ENCODE measurements at places on chromosomes 11 and 22.

- no peak for DNase-seq
Measured at GRCh38 chr11:57288771-57289579, 35.8 kb downstream of the TNKS1BP1 start.

DNA sequence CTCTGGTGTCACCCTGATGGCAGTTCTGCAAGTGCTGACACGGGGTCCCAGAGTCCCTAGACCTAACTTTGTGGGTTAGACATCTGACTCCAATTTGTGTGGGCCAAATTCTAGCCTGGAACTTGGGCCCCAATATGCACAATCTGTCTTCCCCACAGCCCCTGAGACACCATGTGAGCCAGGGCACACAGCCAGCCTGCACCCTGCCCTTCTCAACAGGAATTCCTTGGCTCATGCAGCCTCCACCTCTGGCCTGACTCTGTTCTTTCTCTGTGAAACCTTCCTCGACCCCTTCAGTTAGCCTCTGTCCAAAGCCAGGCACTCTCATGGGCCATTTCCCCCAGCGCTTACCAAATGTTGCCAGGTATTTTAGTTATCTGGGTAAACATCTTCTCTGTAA, 59.1 kb upstream of the POU2AF1 start:
- DNase-seq, result no peak

DNA sequence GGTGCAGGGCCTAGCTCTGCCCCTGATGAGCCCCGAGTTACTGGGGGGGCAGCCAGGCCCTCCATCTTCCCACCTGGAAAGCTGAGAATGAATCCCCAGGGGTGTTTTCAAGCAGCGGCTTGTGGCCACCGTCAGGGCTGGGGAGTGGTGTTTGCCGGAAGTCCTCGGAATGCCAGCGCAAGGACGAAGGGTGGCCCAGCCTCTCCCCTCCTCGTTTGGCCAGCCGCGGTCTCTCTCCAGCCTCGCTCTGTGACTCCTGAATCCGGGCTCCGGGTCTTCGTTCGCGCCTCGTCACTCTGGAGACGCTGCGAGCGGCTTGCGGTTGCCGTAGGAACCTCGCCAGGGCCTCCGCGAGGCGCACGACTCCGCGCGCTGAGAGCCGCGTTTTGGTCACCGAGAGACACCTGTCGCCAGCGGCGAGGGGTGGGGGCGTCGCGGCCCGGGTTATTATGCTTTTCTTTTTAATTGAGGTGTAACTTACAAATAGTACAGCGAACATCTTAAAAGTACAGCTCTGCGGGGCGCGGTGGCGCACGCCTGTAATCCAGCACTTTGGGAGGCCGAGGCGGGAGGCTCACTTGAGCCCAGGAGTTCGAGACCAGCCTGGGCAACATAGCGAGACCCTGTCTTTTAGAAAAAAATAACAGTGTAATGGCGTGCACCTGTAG, 6.3 kb upstream of the KDELR3 start:
- peak; percentile 88 for DNase-seq

- DNase-seq, result no peak
Measured at GRCh38 chr11:126115127-126115495, 52.4 kb upstream of the CDON start.

- no peak for DNase-seq
Measured at GRCh38 chr11:32885556-32885955, 7.1 kb upstream of the QSER1 start.

DNA sequence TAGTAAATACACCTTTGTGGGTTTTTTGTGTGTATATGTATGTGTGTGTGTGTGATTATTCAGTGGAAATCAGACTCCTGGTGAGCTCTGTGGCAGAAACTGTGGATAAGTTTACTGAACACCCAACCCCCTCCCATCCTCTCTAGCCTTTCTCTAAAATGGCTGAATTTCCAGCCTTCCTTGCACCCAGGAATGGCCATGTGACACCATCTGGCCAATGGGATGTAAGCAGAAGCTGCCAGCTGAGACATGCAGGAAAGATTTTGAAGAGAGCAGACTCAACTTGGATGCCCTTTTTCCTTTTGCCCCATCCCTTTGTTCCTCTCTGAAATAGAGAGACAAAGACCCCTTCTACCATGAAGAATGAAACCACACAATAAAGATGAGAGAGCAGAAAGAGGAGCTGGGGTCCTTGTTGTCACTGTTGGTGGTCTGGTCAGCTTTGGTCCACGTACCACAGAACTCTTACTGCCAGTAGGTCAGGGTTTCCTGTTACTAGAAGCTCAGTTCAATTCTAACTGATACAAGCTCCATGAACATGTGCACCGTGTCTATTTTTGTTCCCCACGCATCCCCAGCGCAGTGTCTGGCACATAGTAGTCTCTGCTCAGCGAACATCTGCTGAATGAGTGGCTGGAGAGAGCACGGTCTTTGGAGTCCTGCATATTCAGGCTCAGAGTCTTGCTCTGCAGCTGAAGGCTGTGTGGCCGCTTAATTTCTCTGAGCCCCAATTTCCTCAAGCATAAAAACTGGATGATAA, 57.5 kb downstream of the SEZ6L start:
- DNase-seq, result no peak

- no peak for DNase-seq
Measured at GRCh38 chr11:60810569-60810968, 25.4 kb downstream of the MS4A10 start.

DNA sequence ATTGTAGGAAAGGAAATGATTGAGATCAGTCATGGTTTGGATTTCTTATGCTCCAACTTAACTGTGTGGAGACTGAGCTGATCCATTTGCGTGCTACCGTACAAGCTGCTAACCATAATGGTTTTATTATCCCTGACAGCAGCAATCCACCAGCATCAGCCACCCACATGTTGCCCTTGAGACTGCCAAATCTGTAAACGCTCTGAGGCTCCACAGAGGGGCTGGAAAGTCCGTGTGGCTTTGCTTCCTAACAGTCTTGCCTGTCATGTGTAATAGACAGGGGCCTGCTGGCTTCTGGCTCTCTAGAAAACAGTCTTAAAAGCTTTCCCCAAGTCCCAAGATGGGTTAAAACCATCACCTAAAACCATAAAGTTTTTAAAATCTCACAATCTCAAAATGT, 30.1 kb downstream of the ATG16L2 start:
- no peak for DNase-seq

- DNase-seq, result no peak
Measured at GRCh38 chr11:13183094-13183825, 94.3 kb upstream of the BMAL1 start.

DNA sequence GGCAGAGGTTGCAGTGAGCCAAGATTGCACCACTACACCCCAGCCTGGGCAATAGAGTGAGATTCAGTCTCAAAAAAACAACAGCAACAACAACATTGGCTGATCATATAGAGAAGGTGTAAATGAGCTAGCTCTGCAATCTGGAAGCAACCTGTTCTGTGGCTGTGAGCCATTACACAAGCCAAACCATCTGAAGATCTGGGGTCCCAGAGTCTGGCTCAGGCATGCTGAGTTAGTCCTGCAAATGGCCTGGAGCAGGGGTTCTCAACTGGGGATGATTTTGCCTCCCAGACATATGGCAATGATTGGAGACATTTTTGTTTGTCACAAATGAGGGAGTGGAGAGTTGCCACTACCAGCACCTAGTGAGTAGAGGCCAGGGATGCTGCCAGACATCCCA, 42.3 kb upstream of the RAB1B start:
- no peak for DNase-seq

DNA sequence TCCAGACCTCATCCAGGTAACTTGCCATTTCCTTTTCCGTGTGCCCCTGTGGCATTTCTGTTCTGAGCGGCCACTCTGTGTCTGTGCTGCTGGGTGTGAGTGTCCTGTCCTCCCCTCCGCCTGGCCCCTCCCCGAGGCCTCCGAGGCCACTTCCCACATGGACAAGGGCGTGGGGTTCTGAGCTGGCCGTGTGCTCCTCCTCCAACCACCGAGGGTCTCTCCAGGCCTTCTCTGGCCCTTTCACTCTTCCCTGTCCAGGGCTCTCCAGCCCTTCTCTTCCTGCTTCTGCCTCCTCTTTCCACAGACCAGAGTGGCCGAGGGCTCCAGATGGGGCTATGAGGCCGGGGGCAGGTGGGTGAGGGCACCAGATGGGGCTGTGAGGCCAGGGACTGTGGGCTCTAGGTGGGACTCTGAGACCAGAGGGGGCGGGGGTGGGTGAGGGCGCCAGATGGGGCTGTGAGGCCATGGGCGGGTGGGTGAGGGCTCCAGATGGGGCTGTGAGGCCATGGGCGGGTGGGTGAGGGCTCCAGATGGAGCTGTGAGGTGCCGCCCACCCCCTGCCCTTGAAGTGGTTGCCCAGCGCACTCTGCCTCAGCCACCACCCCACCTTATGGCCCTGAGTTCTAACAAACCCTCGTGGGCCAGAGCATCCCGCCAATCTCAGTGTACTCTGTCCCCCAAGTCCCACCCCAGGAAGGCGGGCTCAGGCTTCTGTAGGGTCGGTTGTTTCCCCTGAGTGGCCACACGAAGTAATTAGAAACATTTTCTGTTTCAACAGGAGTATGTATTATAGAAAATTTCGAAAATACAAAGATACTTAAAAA, 24.1 kb downstream of the PTDSS2 start:
- DNase-seq, result no peak

All from type B pancreatic cell (in vitro differentiated cells).